ENCODE measurements at places on chromosomes 2 and 18.

DNA sequence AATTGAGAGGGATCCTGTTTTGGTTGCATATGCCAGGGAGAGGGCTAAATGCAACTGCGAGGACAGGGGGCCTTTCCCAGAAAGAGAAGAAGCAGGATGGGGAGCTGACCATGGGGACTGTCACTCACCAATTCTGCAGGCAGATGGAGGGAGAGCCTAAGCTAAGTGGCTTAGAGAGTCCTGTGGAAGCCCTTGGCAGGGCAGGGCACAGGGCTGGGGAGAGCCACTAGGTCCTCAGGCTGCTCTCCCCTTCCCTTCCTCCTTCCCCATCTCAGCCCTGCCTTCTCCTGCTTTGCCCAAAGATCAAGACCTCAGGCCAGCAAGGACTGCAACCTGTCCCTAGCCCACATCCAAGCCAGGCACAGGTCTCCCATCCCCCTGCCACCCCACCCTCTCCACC, 24.4 kb upstream of the CATIP start:
- no peak for DNase-seq

DNA sequence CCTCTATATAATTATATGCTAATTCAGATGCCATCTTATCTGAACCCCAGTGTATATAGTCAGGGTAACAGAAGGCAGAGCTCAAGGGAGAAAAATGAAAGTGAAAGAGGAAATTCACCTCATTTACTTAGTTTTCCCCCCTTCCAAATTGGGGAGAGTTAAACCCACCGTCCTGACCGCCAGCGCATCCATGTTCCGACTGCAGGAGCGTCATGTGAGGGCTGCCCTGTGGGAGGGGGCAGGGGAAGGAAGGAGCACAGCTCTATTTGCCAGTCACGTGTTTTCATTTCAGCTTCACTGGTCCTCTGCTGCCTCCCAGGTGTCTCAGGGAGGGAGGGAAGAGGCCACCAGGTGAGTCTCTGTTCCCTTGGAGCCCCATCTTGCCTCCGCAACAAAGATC, 13.2 kb downstream of the CNNM4 start:
- no peak for DNase-seq

GRCh38 chr2:241555711-241556110, 2.8 kb upstream of the BOK start:
- DNase-seq: no peak

DNA sequence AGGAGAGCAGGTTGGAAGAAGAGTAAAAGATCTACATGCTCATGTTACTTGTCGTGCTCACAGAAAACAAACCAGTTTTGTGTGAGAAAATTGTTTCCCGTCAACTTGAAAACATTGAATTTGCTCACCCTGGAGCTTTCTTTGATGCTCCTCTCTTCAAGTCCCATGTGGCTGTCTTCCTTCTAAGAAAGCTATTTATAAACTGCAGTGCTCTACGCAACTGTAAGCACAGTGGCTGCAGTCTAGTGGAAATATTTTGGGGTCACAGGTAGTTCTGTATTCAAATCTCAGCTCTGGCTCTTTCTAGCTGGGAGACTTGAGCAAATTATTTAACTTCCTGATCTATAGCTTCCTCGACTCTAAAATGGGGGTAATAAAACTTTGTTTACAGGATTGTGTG, 211.8 kb downstream of the PLCL1 start:
- DNase-seq: no peak
